ENCODE measurements at places on chromosomes 16 and 17. TPM values are rescaled to one million over a fixed set of nuclear protein-coding genes. Genes with fewer than 3 reads are reported as not detected.

The SLC39A11 gene
- total RNA-seq = 21.1 TPM

The CHST5 gene
- not detected for total RNA-seq

The MT1F gene
- 2.1 TPM for total RNA-seq

The EVI2A gene
- 11.8 TPM for total RNA-seq
